ENCODE measurements at places on chromosomes 6 and 20.

GRCh38 chr20:56005389-56005715, at the start of gene CBLN4:
Gene CBLN4, minus strand, starts transcription at chr20:56005519. Its CDS starts 1,348 bp downstream, at chr20:56004171.
- DNase-seq: no peak

DNA sequence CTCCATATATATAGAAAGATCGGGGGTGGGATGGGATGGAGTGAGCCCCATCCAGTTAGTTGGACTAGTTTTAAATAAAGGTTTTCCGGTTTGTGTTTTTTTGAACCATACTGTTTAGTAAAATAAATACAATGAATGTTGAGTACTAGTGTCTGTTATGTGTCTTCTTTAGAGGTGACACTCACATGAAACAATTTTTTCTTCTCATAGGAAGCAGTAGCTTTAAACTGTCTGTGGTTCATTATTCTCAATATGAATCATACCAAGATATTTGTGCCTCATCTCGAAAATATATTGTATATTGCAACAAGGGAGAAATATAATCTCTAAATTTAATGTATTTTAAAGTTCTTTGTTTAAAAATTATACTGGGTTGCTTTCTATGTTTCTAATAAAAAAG, 33.4 kb downstream of the HSF2 start:
- DNase-seq: no peak

GRCh38 chr20:56988446-56988845, 278.0 kb downstream of the BMP7 start:
- DNase-seq: no peak

DNA sequence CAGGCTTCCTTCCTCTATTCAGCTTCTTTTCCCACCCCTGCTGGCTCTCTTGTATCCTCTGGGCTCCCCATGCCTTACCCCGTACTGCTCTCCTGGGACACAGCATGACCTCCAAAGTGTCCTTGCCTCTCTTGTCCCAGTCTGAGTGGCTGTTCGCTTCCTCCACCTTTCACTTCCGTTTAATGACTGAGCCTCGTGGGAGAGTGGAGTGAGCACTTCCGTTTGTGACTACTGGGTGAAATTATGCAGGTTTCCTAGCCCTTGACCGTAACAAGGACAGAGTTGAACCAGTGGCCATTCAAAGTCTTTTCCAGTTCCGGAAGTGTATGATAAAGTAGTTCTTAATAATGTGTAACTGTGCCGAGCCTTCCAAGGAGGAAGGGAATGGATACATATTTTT, 109.2 kb downstream of the ARID1B start:
- DNase-seq: no peak

- no peak for DNase-seq
Measured at GRCh38 chr20:37265152-37265551, 3.5 kb upstream of the GHRH start.

DNA sequence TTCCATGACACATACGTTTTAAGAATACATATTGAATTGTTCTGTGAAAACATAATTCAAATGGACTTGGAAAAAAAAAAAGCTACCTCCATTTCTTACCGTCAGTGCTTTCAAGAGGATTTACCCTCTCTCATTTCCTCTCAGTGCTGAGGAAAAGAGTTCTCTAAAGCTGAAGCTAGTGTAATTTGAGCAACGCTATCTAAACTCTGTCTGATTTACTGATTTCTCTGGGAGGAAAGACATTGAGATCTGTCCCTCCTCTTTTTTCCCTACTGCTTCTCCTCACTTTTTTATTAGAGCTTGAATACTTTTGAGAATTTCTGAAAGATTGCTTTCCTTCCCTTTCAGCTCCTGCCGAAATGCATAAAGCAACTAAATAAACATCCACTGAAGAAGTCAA, 41.2 kb upstream of the GRIK2 start:
- DNase-seq: no peak

DNA sequence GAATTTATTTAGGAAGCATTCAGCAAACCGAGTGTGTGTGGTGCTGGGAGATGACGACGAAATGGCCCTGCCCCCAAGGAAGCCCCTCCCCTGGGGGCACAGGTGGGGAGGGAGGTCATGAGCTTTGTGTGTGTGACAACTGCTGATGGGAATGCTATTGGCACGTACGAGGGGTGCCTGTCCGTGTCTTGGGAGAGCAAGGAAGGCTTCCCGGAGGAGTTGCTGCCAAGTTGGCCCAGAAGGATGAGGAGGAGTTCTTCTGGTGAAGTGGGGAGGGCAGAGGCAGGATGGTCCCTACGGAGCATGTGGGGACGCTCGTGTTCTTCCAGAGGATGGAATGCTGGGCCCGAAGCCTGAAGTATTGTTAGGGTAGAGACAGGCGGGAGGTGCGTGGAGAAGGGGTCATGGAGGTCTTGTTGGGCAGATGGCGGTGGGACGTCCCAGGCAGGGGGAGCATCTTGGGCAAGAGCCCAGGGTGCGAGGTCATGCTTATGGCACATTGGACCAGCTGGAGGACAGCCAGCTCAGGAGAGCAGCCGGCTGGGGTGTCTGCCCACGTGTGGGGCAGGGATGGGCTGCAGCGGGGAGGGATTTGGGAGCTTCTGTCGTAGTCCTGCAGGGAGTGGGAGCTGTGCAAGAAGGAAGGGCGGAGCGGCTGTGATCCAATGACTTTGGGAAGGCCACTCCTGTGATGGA, 46.1 kb downstream of the SYNJ2 start:
- no peak for DNase-seq

DNA sequence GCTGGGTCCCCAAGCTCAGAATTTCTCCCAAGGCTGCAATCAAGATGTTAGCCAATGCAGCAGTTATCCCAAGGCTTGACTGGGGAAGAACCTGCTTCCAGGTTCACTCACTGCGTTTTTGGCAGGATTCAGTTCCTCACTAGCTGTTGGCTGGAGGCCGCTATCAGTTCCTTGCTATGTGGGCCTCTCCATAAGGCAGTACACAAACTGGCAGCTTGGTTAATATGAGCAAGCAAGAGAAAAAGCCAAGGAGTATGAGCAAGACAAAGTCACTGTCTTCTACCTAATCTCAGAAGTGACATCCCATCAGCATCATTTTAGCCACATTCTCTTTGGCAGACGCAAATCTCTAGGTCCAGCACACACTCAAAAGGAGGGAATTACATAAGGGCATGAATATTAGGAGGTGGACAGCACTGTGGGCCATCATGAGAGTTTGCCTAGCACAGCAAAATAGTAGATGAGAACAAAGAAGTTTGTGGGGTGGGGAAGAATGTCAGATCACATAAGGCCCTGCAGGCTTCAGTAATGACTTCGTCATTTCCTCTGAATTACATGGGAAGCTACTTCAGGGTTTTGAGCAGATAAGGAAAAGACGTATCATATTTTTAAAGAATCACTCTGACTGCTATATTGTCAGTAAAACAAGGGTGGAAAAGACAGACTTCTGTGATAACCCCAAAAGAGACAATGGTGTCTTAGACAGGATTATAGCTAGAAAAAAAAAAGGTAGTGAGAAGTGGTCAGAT, 25.5 kb downstream of the LMBRD1 start:
- DNase-seq: no peak

DNA sequence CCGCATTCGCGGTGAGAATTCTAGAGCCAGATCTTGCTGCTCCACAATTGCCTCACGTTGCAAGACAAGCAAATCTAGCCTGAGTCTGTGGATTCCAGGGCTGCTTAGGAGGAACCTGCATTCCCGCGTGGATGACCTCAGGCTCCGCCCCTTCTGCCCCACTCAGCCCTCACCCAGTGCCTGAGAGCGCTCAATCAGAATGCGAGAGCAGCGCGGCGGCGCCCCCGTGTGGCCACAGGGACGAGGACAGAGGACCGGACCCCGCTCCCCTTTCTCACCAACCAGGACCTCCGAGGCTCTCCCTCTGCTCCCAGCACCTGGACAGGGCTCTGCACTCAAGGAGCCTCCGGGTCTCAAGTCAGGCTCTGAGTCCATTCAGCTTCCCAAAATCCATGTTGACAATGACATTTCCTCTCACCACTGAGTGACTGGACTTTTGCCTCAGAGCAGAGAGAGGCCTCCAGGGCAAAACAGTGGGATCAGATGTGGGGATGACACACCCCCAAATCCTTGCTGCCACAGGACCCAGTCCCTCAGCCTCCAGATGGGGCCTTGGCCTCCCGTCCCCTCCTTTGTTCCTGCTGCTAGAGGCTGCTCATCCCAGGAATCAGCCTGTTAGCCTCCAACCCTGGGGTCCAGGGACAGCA, 52.0 kb downstream of the RPP21 start:
- DNase-seq: peak; percentile 87

DNA sequence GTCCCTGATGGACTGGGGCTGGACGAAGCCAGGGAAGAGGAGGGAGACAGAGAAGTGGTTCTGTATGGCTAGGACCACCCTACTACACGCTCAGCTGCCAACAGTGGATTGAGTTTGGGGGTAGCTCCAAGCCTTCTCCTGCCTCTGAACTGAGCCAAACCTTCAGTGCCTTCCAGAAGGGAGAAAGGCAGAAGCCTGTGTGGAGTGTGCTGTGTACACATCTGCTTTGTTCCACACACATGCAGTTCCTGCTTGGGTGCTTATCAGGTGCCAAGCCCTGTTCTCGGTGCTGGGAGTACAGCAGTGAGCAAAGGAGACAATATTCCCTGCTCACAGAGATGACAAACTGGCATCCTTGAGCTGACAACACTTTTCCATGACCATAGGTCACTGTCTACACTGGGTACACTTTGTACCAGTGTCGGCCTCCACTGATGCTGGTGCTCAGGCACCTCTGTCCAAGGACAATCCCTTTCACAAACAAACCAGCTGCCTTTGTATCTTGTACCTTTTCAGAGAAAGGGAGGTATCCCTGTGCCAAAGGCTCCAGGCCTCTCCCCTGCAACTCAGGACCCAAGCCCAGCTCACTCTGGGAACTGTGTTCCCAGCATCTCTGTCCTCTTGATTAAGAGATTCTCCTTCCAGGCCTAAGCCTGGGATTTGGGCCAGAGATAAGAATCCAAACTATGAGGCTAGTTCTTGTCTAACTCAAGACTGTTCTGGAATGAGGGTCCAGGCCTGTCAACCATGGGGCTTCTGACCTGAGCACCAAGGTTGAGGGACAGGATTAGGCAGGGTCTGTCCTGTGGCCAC, 11.3 kb upstream of the RBCK1 start:
- DNase-seq: no peak

Data from activated naive CD4-positive, alpha-beta T cell treated with Interleukin-2 at 50 U/mL for 16 hours (primary cell).